ENCODE measurements at places on chromosomes 3 and 15.

- no peak for DNase-seq
Observed at GRCh38 chr3:167184511-167184910, 195.6 kb downstream of the ZBBX start.

DNA sequence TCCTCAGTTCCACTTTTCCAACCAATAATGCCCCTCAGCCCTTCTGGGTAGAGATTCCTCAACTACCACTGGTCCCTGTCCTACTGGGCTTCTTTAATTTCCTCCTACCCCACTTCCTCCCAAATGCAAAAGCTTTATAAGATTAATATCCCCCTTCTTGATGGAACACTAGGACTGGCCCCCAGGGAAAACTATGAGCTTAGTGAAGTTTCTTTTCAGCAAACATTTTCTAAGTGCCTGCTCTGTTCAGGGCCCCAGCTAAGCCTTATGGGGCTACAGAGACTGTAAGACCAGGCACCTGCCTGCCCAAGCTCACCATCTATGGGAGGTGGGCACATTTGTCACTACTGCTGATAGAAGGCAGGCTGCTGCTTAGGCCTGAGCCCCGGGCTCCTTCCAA, 79.4 kb downstream of the RPLP1 start:
- DNase-seq = no peak

- no peak for DNase-seq
Observed at GRCh38 chr15:80970658-80971057, 19.0 kb downstream of the MESD start.

DNA sequence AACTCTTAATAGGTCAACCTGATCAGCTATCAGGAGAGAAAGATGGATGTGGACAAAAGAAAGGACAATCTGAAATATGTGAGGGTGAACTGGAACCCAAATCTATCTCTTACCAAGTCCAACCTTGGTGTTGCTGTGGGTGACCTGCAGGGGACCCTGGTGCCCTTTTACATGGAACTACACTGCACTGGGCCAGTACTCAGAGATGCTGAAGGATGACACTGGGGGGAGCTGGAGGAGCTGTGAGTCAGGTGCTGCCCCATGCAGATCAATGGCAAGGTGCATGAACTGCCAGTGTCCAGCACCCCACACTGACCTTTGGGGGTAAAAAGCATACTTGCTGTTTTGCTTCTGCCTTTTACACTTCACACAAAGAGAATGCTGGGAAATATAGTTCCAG, 55.6 kb upstream of the TBC1D5 start:
- no peak for DNase-seq

DNA sequence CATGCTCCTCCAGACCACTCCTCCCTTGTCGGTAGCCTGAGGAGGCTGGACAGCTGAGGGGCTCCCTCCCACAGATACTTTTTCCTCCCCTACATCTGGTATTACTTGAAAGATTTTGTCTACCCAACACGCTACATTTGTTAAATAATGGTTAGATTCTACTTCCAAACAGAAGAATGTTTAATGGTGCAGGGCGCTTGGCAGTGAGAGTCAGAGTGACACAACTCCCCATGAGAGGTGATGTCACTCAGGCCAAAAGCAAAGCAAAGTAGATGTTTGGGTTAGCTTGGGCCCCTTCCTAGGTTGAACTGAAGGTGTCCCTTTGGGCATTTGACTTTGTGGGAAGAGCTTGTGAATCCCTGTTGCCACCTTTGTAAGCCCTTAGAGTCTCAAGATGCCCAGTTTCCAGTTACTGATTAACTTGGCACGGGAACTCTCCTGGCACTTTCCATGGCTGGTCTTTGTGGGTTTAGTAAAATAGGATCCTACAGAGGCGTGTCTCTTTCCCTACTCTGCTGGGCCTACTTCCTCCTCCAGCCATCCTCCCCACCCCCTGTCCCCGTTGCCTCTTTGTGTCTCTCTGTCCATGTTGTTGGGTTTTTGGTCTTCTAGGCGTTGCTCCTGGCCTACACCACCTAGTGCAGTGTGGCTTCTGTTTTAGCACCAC, 5.6 kb downstream of the LIMD1 start:
- no peak for DNase-seq

DNA sequence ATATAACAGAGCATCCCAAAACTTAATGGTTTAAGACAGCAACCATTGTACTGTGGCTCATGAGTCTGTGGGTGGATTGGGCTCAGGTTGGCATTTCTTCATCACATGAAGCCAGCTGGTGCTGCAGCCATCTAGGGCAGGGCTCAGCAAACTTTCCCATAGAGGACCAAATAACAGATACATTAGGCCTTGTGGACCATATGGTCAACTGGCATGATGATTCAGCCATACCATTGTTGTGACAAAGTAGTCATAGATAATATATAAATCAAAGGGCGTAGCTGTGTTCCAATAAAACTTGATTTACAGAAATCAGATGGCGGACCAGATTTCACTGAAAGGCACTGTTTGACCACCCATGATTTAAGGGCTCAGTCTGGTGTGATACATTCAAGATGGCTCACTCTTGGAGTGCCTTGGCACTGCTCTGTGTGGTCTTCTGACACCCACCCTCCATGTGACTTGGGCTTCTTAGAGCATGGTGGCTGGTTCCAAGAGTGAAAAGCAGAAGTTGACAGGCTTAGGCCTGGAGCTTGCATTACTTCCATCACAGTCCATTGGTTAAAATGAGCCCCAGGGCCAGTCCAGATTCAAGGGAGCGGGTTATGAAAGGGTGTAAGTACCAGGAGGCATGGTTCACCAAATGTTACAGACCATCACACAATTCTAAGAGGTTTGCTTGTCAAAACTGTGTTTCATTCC, 40.8 kb upstream of the BHLHE40 start:
- DNase-seq = no peak

DNA sequence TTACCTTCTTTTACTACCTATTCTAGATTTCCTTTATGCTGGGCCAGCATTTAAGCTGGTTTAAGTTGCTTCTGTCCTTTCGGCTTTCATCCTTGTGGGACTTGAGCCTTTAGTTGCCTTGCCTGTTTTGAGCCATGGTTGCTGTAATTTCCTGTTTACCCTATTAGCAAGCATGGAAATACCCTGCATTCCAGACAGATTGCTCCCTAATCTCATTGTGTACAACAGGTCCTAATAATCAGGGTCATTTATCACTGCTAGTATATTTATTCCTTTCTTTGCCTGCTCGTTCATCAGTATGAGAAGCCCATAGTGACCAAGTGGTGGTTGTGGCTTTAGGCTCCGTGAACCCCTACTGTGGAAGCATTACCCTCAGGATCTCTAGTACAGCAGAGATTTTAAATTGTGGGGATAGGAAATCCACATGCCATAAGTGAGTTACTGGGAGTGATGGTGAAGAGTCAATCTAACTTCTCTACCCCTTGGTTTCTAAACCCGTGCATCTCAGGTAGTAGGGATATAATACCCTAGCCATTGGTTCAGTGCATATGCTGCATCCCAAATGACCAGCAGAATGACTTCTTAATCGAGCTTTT, 31.9 kb downstream of the NCK1 start:
- DNase-seq = no peak

DNA sequence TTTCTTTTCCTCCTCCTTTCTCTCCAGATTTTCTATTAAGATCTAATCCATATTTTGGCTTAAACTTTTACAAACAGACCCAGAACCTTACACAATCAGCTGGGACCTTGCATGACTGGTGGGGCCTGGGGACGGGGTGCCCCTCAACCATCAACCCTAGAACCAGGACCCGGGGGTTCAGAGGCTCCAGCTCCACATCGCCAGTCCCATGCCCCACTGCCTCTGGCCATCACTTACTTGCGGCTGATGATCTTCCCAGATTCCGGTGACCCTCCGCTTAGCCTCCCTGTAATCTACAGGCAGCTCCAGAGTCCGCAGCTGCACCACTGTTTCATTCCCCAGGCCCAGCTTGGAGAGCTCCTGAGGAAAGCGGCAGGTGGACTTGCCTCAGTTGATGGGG, 36.8 kb downstream of the PGPEP1L start:
- no peak for DNase-seq

DNA sequence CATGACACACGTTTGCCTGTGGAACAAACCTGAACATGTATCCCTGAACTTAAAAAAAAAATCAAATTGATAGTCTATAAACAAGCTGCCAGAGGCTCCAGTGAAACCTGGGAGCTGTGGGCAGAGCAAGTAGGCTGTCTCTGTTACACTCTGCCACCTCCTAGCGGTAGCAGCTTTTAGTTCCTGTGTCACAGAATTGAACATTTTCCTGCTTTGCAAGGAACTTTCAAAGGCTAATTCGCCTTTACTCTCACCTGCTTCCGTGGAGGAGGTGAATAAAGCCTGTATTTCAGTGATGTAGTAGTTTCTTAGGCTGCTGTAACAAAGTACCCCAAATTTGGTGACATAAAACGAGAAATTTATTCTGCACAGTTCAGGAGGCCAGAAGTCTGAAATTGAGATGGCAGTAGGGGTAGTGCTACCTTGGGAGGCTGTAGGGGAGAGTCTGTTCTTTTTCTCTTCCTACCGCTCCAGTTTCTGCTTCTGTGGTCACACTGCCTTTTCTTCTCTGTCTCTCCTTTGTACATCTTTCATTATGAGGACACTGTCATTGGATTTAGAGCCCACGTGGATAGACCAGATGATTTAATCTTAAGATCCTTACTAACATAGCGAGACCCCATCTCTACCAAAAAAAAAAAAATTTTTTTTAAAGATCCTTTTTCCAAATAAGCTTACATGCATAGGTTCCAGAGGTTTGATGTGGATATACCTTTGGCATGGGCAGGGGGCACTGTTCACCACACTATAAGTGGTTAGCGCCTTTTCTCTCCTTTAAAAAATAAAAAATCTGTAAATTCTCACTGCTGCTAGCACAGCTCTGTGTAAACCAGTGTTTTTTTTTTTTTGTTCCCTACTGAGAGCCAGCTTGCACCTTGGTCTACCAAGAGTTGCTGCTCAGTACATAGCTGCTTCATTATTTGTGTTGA, 25.3 kb downstream of the FBXO22 start:
- DNase-seq = no peak

DNA sequence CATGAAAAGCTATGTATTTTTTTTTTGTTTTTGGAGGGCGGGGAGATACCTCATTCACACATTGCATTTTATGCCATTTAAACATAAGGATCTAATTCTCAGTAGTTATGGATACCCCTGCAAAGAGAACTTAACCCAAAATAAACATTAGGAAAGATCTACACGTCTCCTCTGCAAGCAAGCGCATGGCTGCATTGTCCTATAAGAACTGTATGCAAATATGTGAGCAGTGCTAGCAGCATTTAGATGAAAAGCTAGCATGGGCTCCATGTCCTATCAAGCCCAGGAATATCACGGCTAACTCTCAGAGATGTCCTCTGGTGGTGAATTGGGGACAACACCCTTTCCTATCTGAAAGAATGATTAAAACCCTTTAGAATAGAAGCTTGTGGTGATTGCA, 292.8 kb downstream of the MEX3B start:
- DNase-seq = no peak

DNA sequence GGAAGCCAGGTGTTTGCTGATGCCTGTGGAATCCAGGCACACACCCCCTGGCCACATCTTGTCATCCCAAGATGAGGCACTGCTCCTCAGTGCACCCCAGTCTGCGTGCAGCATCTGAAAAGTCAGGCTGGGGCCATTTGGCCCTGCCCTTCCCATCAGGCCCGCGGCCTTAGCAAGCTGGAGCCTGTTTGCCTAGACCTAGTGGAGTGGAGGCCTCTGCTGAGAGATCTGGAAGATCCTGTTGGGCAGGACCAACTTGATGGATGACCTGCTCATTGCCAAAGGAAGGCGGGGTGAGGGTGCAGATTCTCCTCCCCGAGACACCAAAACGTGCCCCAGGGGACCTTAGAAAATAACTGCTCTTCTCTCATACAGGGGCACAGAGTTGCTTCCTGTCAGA, 220.2 kb downstream of the SHQ1 start:
- DNase-seq = no peak

GRCh38 chr3:66478960-66479359, 21.9 kb downstream of the LRIG1 start:
- no peak for DNase-seq

DNA sequence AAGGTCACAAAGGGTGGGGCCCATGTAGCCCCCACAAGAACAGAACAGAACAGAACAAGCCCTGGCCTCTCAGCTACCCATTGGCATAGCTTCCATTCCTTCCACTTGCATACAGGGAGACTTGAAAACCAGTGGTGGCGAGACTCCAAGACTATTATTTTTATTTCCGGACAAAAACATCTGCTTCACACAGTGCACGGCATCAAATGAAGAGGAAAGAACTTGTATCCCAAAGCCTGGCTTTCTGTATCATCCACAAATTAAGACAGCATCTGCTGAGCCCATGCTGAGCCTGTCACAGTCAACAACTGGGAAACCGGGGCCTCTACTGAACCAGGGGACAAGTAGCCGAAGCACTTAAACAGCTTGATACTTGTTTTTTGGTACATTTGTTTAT, 56.0 kb downstream of the CLEC3B start:
- DNase-seq = no peak

GRCh38 chr3:32483772-32484171, 18.9 kb downstream of the CMTM6 start:
- DNase-seq = no peak

GRCh38 chr15:58269455-58270414, 131.6 kb downstream of the AQP9 start:
- DNase-seq = no peak

DNA sequence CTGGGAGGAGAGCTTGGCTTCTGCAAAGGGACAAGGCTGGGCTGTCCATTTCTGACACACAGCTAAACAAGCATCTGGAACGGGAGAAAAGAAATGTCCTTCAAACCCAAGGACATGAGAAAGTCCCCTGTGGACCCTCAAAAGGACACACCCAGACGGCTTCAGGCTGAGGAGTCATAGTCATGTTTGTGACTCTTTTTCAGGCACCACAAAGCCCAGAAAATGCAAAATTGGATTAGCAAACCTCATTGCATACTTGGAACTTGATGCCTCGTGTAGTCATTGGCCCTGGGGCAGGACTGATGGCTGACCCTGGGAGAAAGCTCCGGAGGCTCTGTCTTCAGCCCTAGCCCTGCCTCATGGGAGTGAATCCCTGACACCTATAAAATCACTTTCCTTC, 21.5 kb downstream of the FAM174B start:
- DNase-seq = no peak

DNA sequence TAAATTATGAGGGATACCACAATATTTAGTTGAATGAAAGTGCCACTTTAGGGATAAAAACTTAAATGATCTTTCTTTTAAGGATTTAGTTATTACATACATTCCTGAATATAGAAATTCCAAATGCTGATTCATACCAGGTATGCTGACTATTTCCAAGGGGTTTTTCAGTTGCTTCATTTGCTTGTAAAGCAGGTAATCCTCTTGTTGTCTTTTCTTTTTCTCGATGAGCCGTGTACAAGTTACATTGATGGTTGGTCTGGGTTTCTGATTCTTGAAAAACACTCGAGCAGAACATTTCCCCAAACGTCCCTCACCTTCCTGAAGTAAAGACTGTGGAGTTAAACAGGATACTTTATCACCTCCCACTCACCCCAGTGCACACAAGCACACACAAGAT, 21.7 kb downstream of the RARRES1 start:
- DNase-seq = no peak

Measured in stimulated activated naive CD4-positive, alpha-beta T cell treated with Interleukin-2 at 50 U/mL for 16 hours (primary cell).